Activated CD8-positive, alpha-beta T cell treated with anti-CD3 and anti-CD28 coated beads, Interleukin-2, amount 10 ng/mL, durations not matched to agents 7 days and 5 days (primary cell): ENCODE measurements at places on chromosomes 11 and 22. TPM values are rescaled to one million over a fixed set of nuclear protein-coding genes. Genes with fewer than 3 reads are reported as not detected.

DNA sequence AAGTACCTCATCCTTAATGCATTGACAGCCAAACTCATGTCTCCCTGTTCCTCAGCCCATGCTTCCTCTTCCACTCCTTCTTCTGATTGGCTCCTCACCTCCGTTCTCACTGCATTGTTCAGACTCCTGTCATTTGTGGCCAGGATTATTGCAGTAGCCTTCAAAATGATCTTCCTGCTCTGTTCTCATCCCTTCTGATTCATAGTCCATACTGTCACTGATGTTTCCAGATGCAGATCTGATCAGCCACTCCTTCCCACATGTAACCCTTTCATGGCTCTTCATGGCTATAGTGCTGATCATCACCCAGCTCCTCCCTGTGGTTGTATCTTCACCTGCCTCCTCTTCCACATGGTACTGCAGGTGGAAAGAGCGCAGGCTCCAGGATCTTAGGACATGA lies 71.7 kb downstream of the DEPDC5 start:
- DNase-seq: no peak

DNA sequence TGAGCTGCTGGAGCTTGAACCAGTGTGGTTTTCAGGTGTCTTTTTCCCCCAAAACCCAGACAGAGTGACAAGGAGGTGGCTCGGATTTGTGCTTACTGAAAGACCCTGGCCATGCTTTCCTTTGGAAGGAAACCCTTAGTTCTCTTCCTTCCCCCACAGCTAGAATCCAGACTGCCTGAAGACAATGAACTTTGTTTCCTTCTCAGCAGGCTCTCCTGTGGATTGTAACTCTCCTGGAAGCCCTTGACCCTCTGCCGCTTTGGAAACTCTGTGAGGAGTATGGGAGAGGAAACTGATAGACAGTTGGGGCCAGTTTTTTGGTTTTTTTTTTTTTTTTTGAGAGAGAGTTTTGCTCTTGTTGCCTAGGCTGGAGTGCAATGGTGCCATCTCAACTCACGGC lies 62.1 kb upstream of the SESN3 start:
- no peak for DNase-seq

Gene PANX3
- not detected for total RNA-seq

DNA sequence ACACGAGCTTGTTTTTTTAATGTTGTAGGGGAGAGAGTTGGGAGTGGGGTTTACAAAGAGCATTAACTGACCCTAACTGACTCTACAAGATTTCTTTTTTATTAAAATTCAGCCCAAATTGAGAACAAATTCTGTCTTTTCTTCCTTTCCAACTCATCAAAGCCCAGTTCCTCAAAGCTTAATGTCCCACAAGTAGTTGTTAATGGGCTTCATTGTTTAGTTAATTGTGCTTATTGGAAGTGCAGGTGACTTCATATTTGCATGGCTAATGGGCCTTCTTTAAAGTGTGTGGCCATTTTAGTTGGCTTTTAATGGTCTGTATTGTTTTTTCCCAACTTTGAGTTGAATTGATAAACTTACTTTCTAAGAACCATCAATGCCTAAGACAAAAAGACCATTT lies 39.8 kb downstream of the MPPED2 start:
- no peak for DNase-seq

DNA sequence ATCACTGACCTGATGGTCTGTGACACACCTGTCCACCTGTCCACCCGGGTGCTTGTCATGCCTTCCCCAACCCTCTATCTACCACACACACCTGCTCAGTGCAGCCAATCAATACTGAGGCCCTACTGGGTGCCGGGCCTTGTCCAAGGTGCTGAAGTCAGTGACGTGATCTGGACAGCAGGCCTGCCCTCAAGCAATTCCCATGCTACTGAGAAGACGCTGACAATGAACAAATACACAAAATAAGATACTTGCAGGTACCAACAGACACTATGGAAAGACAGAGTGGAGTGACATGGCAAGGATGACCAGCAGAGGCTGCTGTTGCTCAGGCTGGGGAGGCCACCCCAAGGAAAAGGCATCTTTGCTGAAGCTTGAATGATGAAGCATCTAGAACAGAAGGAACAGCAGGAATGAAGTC lies 21.2 kb downstream of the PLAAT3 start:
- DNase-seq: no peak

DNA sequence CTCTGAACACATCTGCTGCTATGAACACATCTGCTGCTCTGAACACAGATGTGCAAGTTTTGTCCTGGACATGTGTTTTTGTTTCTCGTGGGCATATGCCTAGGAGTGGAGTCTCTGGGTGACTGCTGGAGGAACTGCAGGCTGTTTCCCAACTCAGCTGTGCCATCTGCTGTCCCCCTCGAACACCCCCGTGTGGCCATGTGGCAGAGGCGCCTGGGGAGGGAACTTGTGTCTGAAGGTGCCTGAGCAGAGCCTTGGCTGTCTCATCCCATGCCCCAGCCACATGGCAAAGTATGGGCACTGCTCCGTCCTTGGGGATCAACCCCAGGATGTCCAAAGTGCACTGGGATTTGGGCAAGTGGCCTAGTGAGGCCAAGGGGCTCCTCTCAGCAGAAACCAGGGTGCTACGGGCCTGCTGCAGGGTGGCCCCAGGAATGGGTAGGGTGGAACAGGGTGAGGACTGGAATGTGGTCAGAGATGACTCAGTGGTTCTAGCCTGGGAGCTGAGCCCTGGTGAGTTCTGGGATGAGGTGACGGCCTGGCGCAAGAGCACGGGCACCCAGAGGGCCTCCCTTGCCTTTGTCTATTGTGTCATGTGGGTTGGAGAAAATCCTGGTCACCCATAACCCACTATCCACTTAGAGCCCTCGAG lies 14.7 kb downstream of the GATD1 start:
- DNase-seq: peak; percentile 42

Gene C1QTNF6
- total RNA-seq: 6.2 TPM

DNA sequence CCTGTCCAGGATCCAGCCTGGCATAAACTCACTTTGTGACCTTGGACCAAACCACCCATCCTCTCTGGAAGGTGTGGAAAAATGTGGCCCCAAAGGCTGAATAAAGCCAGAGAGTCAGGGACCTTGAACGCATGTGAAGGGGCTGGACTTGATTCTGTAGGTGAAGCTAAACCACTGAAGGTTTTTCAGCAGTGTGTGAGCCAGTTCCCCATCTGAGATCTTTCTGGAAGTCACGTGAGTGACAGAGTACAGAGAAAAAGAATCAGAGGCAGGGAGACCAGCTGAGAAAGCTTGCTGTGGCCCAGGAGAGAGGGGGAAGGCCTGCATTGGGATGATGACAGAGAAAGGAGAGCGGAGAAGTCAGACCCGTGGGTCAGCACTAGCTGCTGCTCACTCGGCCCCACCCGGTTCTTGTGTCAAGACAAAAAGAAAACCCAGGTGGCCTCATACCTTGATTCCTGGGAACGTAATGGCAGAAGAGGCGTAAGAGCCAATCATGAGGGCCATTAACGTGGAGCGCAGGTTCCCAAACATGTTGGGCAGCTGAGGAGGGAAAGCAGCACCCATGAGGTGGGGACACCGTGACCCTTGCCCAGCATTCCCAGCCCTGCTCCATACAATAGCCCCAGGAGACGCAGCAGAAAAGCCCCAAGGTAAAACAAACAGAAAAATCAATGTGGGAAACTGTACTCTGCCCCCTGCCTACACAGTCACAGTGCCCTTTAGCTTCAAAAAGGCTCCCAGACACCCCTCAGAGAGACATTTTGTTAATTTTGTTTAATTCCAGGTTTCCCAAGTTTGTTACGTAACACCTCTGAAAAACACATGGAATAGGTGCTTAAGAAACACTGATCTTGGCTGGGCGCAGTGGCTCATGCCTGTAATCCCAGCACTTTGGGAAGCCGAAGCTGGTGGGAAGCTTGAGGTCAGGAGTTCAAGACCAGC lies 17.9 kb downstream of the SLC43A1 start:
- no peak for DNase-seq

Gene UCP3
- total RNA-seq: 2.9 TPM

DNA sequence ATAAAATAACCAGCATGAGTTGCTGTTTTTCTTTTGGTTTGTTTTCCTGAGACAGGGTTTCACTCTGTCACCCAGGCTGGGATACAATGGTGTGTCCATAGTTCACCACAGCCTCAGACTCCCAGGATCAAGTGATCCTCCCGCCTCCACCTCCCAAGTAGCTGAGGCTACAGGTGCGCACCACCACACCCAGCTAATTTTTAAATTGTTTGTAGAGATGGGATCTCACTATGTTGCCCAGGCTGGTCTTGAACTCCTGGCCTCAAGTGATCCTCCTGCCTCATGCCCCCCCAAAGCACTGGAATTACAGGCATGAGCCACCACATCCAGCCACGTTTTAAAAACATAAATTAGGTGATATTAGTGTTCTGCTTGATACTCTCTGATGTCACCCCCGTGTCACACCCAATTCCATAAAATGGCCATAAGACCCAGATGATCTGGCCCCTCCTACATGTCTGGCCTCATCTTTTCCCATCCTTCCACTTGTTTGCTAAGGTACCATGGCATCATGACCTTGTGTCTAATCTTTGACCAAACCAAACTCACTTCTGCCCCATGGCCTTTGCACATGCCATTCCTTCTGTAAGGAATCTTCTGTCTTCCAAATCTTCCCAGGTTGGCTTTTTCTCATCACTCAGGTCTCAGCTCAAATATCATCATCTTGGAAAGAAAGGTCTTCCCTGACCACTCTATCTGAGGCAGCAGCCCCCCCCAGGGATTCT lies 6.3 kb downstream of the SIK3 start:
- no peak for DNase-seq

- no peak for DNase-seq
Observed at GRCh38 chr22:19638282-19639015, 75.9 kb upstream of the SEPTIN5 start.

Gene C11orf86
- total RNA-seq: not detected

- no peak for DNase-seq
Observed at GRCh38 chr11:68214173-68215086, 1.3 kb upstream of the KMT5B start.

Gene MMP8
- total RNA-seq: not detected

GRCh38 chr11:105991888-105992287 lies 30.2 kb downstream of the MSANTD4 start:
- no peak for DNase-seq

DNA sequence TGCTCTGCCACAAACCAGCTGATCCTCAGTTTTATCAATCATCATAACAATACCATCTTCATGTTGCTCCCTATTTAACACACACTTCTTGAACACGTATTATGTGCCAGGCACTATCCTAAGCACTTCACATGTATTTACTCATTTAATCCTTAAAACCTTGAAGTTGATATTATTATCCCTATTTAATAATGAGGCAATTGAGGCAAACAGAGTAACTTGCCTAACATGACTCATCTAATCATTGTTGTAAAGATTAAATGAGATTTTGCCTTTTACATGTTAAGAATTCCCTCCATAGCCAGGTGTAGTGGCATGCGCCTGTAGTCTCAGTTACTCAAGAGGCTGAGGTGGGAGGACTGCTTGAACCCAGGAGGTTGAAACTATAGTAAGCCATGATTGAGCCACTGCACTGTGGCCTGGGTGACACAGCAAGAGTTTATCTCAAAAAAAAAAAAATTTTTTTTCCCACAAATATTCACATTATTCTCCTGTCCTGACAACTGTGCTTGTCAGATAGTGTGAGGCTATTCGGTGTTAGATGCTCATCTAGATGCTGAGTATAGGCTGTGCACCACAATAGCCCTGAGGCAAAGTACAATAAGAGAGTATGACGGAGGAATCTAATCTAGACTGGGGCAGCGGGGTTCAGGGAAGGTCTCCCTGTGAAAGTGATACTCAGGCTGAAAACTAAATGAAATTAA lies 13.4 kb downstream of the CKAP5 start:
- DNase-seq: no peak

DNA sequence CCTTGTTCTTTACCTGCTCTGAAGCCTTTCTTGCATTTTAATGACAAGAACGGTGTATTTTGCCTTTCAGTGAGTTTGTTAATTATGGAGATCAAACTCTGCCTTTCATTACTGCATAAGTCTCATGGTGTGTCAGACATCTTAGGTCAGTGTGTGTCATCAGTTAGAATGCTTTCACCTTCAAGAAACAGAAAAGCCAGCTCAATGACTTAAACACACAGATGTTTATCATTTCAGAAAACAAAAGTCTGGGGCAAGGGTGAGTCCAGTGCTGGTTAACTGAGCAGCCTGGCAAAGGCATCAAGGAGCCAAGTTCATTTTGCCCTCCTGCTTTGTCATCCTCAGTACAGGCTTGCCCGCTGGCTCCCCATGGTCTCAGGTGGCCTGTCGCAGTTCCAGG lies 54.5 kb downstream of the PACS1 start:
- DNase-seq: no peak

DNA sequence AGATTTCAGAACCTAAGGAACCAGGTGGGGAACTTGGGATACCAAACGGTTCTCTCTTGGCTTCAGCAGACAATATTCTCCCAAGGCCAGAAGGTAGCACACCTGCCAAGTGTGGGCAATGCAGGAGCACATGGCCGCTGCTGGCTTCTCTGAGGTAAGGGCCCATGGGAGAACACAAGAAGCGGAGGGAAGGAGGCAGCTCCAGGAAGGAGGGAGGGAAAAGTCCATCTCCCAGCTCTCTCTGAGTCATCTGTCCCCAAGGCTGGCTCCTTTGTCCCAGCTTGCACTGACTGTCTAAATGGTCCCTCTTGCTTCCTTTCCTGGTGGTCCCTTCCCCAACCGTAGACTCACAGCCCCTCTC lies 557.9 kb upstream of the CADM1 start:
- no peak for DNase-seq

Gene BARX2
- not detected for total RNA-seq

Gene STK33
- 3.9 TPM for total RNA-seq

DNA sequence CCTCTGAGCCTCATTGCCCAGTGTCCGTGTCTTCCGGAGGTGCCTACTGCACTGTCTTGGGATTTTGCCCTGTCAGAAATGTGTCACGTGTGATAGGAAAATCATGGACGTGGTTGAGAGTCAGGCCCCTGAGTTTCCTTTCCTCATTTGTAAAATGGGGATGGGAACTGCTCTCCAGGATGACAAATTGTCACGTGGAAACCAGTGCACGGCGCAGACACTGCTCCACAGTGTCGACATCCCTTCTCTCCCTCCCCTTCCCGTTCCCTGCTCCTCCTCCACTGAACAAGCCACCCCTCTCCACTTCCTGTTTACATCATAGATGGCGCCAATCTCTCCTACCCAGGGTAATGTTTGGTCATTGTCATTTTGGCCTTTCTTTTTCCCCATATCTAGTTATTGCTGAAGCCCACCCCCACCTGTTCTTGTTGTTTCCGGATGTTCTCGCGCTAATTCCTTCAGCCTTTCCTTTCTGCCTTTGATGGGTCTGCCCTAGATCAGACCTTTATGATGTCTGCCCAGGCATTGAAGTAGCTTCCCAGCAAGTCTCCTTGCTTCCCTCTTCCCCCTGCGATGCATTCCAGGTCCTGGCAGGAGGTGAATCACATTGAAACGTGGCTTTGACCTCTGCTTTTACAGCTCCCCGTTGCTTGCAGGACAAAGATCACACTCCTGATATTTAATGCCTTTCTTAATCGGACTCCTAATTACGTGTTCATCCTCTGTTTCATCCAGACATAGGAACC lies 91.8 kb downstream of the TBC1D22A start:
- DNase-seq: no peak

DNA sequence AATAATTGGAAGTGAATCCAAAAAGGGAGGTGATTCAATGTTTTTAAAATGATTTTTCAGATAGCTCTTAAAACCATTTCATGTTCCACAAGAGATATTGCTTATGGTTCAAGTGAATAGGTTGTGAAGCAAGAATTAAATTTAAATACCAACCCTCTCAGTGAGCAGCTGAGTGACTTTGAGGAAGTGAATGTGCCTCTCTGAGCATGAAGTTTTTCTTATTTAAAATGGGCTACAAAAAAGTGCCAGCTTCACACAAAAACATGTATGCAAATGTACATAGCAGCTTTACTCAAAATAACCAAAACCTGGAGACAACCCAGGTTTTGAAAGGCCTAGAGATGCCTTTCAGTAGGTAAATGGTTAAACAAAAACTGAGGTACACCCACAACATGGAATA lies 35.5 kb upstream of the GAB4 start:
- no peak for DNase-seq
